ENCODE measurements at places on chromosomes 7 and 10.

- no peak for DNase-seq
Measured at GRCh38 chr7:99126921-99127553, 16.9 kb downstream of the SMURF1 start.

GRCh38 chr10:122140941-122141623 is 130.0 kb upstream of the BTBD16 start:
- no peak for DNase-seq

DNA sequence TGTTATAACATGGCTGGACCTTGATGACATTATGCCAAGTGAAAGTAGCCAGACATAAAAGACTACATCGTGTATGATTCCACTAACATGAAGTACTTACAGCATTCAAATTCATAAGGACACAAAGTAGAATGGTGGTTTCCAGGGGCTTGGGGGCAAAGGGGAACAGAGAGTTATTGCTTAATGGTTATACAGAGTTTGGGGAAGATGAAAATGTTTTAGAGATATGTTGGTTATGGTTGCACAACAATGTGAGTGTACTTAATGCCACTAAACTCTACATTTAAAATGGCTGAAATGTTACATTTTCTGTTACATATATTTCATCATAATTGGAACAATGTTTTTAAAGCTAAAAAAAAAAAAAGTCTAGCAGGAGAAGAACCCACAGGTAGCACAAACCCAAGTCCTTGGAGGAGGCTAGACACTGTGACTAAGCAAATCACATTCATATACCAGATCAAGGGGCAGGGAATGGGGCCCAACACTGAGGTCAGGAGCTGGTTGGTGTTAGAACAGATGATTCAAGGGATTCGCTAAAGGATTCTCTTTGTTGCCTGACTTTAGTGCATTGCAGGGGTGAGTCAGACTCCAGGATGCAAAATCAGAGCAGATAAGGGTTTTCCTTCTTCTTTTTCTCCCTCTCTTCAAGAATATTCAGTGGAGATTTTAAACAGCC is 25.1 kb upstream of the AOAH start:
- no peak for DNase-seq

GRCh38 chr7:8165150-8165549 is 96.8 kb downstream of the ICA1 start:
- DNase-seq: no peak

DNA sequence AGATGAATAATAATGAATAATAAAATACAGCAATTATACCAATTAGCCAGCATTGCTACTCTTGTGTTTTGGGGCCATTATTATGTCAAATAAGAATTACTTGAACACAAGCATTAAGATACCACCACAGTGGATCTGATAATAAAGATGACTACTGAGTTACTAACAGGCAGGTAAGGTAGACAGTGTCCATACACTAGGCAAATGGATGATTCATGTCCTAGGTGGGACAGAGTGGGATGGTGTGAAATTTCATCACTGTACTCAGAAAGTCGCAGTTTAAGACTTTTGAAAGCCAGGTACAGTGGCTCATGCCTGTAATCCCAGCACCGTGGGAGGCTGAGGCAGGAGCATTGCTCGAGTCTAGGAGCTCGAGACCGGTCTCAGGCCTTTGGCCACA is 8.7 kb upstream of the UNC5B start:
- DNase-seq: no peak

DNA sequence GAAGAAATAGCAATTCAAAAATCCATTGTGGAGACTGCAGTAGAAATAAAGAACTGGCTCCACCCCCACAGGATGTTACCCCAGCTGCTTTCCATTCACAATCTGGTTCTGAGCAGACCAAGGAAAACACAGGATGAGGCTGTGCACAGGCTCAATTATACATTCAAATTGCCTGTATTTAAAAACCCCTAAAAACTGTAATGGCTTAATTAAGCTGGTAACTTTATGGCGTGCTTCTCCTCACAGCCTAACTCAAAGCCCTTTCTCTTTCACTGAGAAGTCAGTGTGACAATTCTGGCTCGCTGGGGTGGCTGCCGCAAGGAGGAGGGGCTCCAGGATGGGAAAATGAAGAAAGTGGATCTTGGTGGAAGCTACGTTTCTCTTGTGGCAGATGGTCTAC is 1191.1 kb downstream of the SORCS1 start:
- DNase-seq: no peak

GRCh38 chr7:151006590-151007300 is 15.9 kb downstream of the NOS3 start:
- DNase-seq: no peak

- DNase-seq: no peak
Measured at GRCh38 chr10:97861097-97861750, 11.6 kb downstream of the GOLGA7B start.

DNA sequence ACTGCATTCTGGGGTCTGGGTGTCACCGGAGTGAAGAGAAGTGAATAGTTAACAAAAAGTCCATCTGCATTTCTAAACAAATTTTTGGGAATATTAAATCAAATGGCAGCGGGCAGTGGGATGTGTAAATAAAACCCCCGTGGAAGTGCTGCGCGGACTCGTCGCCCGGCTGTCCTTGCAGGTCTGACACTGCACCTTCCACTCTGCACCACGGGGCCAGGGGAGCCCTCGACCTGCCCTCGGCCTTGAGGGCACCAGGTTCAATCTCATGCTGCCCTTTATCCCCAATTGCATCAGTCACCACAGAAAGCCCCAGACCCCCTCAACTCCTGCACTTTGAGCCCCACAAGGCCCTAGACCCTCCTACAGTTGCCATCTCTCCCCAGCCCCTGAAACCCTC is 6.4 kb upstream of the SMARCD3 start:
- DNase-seq: no peak

- no peak for DNase-seq
Measured at GRCh38 chr10:117071286-117072050, 66.5 kb upstream of the SHTN1 start.

GRCh38 chr7:45181991-45182855 is 24.6 kb downstream of the RAMP3 start:
- no peak for DNase-seq

GRCh38 chr7:83866582-83866981 is 217.6 kb upstream of the SEMA3E start:
- DNase-seq: no peak

All from cerebellar cortex (tissue), 1 donor.